ENCODE measurements at places on chromosomes 3 and 15. TPM values are rescaled to one million over a fixed set of nuclear protein-coding genes. Genes with fewer than 3 reads are reported as not detected.

Gene PRKCD
- total RNA-seq, result 10.2 TPM

DNA sequence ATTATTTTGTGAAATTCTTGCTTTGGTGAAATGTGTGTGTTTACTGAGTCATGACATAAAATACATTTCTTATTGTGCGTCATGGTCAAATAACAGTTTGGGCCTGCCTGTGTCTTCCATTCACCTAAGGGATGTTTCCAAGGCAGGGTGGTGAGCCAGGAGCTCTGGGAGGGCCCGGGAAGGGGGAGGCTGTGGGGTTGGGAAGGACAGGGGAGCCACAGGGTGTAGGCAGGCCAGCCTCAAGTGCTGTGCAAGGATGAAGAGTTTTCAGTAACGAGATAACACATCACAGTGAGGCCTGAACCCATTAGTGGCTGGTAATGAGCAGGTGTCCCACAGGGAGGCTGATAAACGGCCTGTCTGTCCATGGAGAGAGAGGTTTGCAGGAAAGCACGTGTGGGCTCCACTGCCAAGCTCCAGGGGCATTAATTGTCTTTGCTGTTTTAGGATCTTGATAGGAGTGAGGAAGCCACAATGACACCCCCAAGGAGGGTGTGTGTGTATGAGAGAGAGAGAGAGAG, 35.6 kb upstream of the SEC13 start:
- DNase-seq, result no peak
- H3K36me3 ChIP-seq, result no peaks in the 10 kb centered on the region
- peaks cover 3% of the 10 kb centered on the region for H3K4me1 ChIP-seq
- peaks cover 7% of the 10 kb centered on the region for H3K27me3 ChIP-seq
- no peak overlapping the region for H3K4me3 ChIP-seq

DNA sequence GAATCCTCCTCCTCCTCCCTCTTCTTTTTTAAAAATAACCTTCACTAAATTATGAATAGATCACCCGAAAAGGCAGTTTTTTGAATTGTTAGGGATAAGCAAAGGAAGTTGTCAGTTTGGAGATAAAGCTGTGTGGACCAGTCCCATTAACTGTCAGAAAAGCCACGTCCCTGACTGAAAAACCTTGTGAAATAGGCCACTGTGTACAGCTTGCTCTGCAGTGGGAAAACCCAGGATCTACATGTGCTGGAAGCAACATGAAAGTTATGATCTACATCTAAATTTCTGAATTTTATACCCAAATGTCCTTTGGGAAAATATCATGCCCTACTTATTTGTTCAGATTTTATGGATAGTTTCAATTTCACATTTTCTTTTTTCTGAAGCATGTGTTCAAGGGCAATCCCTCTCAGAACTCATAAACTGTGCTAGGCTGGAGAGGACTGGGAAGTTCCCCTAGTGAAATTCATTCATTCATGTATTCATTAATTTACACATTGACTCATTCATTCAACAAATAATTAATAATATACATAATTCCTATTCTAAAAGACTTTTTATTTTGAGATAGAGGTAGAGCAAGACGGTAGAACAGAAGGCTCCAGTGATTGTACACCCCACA, 149.5 kb downstream of the SLC9A9 start:
- no peak for DNase-seq
- H3K4me3 ChIP-seq, result no peak overlapping the region
- no peak overlapping the region for H3K27ac ChIP-seq
- peaks cover 2% of the 10 kb centered on the region for H3K36me3 ChIP-seq

- peaks cover 3% of the 10 kb centered on the region for H3K4me1 ChIP-seq
- H3K36me3 ChIP-seq, result no peaks in the 10 kb centered on the region
- H3K27ac ChIP-seq, result no peak overlapping the region
- peaks cover 60% of the 10 kb centered on the region for H3K27me3 ChIP-seq
These were observed 5.5 kb upstream of the CFAP100 start for GRCh38 chr3:126389112-126389793.

- no peak overlapping the region for H3K27ac ChIP-seq
- H3K36me3 ChIP-seq, result no peaks in the 10 kb centered on the region
- DNase-seq, result no peak
These were observed 125.8 kb downstream of the LPP start for GRCh38 chr3:188279502-188280335.

Gene CIDEC
- not detected for total RNA-seq

DNA sequence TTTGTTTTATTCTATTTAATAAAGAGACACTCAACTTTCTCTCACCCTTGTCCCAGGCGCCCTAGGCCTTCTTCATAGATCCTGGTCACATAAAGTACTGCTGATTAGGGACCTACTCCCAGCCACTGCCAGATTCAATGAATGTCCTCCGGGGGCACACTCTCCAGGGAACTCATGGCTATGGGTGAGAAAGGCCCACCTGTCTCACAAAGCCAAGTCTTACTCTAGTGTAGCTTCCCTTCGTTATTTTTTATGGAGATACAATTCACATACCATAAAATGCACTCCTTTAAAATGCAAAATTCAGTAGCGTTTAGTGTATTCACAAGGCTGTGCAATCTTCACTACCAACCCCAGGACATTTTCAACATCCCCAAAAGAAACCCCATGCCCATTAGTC, 87.8 kb downstream of the ADCY5 start:
- no peak overlapping the region for H3K27ac ChIP-seq
- no peaks in the 10 kb centered on the region for H3K4me1 ChIP-seq
- H3K4me3 ChIP-seq, result no peak overlapping the region
- H3K36me3 ChIP-seq, result no peaks in the 10 kb centered on the region
- peaks cover 11% of the 10 kb centered on the region for H3K27me3 ChIP-seq
- DNase-seq, result no peak

Gene STRC
- 0.50 TPM for total RNA-seq

DNA sequence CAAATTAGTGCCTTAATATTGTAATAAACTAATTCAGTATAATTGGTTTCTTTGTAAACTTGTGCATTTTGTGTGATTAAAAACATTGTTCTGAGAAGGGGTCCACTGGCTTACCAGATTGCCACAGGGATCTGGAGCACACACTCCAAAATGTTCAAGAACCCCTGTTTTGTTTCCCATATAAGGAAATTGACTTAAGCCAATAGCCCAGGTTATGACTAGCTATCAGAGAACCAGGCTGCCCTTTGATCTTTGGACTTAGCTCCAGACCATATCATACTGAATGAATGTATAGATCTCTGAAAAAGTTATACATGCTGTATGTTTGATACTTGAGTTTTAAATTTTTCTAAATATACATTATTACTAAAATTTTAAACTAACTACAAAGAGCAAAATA, 91.7 kb downstream of the NPTN start:
- no peak overlapping the region for H3K27ac ChIP-seq
- no peaks in the 10 kb centered on the region for H3K36me3 ChIP-seq
- no peak for DNase-seq
- no peaks in the 10 kb centered on the region for H3K4me1 ChIP-seq
- H3K27me3 ChIP-seq, result no peaks in the 10 kb centered on the region
- no peak overlapping the region for H3K4me3 ChIP-seq

Gene LMAN1L
- not detected for total RNA-seq

DNA sequence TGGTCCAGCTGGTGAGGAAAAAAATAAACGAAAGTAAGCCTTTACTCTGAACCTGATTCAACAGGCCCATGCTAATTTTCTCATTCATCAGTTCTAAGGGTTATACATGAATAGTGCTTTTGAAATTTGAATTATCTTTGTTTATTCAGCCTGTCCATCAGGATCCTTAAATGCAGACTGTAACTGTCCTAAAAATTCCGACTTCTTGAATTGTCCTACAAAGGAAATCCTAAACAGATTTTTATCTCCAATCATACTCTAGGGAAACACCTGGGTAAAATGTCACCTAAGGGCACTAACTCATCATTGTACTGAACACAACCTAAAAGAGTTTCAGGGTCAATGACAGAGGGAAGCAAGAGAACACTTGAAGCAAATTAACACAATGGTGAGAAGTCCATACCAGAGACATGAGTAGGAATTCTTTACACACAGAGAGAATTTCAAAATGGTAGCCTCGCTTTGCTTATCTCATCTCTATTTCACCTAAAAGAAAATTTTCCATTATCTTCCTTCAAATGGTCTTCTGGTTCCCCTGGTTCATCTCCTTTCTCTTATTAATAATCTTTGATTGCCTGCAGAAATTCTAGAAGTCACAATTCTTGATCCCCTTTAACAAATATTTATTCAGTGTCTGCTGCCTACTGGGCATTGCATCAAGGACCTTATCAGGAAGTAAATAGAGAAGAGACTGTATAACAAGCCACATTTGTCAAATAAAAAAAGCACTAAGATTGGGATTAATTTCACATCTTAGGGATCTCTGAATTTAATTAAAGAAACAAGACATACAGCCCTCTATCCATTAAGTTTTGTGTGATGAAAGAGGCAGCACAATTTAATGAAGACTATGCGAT, 182.7 kb downstream of the MEIS2 start:
- no peak for DNase-seq
- no peak overlapping the region for H3K4me3 ChIP-seq
- H3K27ac ChIP-seq, result no peak overlapping the region
- no peaks in the 10 kb centered on the region for H3K4me1 ChIP-seq
- no peaks in the 10 kb centered on the region for H3K36me3 ChIP-seq
- peaks cover 3% of the 10 kb centered on the region for H3K27me3 ChIP-seq

GRCh38 chr3:16355828-16356227, 90.8 kb downstream of the OXNAD1 start:
- no peak overlapping the region for H3K4me3 ChIP-seq
- H3K27ac ChIP-seq, result no peak overlapping the region

GRCh38 chr3:141725036-141725435, 13.1 kb upstream of the RNF7 start:
- no peaks in the 10 kb centered on the region for H3K36me3 ChIP-seq
- no peak for DNase-seq

GRCh38 chr3:43523454-43524053, 98.3 kb downstream of the ANO10 start:
- H3K27me3 ChIP-seq, result no peaks in the 10 kb centered on the region
- H3K27ac ChIP-seq, result no peak overlapping the region
- no peaks in the 10 kb centered on the region for H3K4me1 ChIP-seq
- no peak overlapping the region for H3K4me3 ChIP-seq
- DNase-seq, result peak; percentile 25
- peaks cover 18% of the 10 kb centered on the region for H3K36me3 ChIP-seq

GRCh38 chr15:42595626-42596240, 20.3 kb downstream of the STARD9 start:
- DNase-seq, result no peak
- no peaks in the 10 kb centered on the region for H3K27me3 ChIP-seq
- H3K4me3 ChIP-seq, result no peak overlapping the region

Gene SI
- not detected for total RNA-seq

DNA sequence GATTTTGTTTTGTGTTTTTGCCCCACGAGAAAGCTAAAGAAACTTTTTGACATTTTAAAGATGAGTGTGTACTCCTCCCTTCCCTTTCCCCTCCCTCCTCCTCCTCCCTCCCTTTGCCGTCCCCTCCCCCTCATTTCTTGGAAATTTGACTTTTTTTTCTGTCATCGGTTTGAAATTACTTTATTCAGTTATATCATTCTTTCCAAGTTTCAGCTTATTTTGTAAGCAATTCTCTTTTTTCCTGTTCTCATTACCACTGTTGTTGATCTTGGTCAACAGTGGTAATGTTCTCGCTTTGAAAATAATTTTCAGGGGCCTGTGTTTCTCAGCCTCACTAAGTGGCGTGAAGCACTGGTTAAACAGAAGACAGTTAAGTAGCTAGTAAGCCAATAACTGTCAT, 178.4 kb downstream of the AKAP13 start:
- H3K27ac ChIP-seq, result peak overlapping the region; percentile 54
- H3K4me1 ChIP-seq, result peaks cover 52% of the 10 kb centered on the region
- H3K36me3 ChIP-seq, result peaks cover 6% of the 10 kb centered on the region
- peak; percentile 35 for DNase-seq
- H3K27me3 ChIP-seq, result no peaks in the 10 kb centered on the region

DNA sequence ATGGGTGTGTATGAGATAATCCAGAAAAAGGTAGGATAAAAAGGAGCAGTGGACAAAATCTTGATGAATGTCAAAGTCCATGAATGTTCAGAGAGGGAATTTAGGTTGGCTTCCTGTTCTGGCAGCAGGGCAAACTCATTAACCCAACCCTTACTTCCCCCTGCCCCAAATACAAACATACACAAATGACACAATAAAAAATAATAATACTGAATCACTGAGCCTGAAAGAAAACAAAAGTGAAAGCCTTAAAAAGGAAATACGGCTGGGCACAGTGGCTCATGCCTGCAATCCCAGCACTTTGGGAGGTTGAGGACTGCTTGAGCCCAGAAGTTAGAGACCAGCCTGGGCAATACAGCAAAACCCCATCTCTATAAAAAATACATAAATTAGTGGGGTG, 62.9 kb downstream of the GPR176 start:
- H3K36me3 ChIP-seq, result no peaks in the 10 kb centered on the region
- DNase-seq, result no peak
- H3K27ac ChIP-seq, result no peak overlapping the region
- no peaks in the 10 kb centered on the region for H3K4me1 ChIP-seq

GRCh38 chr3:187735383-187735782, 9.9 kb downstream of the BCL6 start:
- H3K27ac ChIP-seq, result no peak overlapping the region
- H3K4me3 ChIP-seq, result no peak overlapping the region
- DNase-seq, result no peak
- H3K27me3 ChIP-seq, result no peaks in the 10 kb centered on the region
